NAMALWA (cell line): ENCODE measurements at places on chromosomes 4 and X.
A peak's percentile ranks its signal among the peaks of the same experiment; 100 is the strongest.

DNA sequence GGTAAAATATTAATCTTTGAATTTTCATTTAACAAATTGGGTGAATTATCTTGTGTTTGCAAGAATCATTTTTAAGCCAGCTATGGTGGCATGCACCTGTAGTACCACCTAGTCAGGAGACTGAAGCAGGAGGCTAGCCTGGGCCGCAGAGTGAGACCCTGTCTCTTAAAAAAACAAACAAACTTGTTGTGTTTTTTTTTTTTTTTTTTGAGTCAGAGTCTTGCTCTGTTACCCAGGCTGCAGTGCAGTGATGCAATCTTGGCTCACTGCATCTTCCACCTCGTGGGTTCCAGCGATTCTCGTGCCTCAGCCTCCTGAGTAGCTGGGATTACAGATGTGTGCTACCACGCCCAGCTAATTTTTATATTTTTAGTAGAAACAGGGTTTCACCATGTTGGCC is 2.2 kb downstream of the TXLNG start:
- no peak for DNase-seq

DNA sequence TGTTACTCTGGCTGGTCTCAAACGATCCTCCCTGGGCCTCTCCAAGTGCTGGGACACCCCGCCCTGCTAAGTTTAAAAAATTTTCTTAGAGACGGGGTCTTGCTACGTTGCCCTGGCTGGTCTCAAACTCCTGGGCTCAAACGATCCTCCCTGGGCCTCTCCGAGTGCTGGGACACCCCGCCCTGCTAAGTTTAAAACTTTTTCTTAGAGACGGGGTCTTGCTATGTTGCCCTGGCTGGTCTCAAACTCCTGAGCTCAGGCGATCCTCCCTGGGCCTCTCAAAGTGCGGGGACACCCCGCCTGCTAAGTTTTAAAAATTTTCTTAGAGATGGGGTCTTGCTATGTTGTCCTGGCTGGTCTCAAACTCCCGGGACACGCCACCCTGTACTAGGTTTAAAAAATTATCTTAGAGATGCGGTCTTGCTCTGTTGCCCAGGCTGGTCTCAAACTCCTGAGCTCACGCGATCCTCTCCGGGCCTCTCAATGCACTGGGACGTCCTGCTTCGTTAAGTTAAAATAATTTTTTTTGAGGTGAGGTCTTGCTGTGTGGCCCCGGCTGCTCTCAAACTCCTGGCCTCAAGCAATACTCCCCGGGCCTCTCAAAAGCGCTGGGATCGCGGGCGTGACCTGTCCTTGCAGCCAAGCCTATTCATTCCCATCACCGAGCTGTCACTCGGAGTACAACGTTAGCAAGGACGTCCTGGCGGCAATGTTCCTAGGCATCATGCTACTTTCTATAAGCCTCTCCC is 1.1 kb downstream of the SLC25A6 start:
- no peak for DNase-seq

DNA sequence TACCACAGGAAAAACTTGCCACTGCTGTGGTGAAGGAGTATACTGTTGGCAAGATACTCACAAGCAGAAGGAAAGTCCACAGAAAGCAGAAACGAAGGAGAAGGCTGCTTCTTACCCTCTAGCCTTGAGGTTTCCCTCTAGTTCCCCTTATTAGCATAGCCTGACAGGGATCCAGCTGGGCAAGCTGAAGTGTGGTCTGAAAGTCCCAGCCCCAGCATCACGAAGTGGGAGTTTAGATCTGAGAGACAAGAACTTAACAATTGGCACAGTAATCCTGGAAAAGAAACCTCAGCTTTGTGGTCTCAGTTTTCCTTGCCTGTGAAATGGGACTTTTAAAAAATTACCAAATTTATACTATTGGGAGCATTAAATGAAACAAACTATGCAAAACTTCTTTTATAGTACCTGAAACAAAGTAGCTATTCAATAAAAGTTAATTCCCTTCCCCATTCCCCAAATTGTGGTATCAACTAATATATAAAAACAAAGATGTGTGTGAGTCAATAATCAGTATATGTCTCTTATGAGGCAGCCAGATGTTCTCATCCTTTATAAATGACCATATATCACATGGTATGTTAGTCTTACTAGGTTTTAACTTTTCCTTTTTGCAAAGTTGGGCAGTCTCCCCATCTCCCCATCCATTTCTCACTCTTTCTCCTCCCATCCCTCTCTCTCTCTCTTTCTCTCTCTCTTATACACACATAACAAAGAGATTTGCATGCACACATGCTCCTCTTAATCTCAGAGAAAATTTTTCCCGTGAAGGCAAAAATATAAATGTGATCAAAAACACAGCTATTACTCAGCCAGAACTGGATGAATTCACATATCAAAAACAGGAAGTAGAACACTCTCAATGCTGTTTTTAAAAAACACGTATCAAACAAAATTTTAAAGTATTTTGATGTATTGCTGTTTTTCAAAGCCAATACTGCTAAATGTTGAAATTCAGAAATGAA is 57.8 kb downstream of the SCFD2 start:
- DNase-seq: no peak

DNA sequence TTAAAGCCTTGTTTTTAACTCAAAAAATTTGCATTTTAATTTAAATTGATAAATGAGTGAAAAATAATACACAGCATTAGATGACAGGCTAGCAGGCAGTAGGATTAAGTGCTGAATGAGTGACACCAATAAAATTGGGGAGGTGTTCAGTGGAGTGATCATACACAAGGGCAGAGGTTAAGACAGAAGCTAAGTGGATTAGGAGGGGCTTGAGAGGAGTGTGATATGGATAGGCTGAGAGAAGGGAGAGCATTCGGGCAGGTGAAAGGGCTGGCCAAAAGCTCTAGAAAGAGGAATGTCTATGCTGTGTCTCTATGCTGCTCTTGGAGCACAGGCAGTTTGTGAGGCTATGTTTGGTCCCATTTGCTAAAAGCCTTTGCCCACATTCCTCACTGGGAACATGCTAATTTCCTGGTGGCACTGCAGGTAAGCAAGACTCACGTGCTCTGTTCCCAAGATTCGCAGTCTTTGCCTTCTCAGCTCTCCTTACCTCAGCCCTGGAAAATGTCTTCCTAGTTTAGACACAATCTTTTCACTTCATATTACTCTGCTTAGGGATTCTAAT is 52.8 kb upstream of the CCSER1 start:
- no peak for DNase-seq

- DNase-seq: peak; percentile 49
Observed at GRCh38 chr4:84578540-84579402, 4.2 kb upstream of the CDS1 start.

DNA sequence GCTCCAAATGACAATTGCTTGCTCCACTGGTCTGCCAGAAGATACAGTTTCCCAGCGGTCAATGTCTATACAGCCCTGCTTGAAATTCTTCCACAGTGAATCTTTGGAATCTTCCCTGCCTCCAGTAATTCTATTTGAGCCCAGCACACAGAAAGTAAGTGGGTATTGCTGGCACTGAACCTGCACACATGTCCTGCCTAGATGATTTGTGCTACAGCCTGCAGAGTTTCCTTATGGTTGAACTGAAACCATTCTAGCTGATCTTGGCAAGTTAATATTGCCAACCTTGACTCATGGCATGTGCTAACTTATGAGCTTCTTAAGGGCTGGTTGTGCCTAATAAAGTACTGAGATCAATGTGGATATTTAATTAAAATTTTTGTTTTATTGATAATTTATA is 553.8 kb upstream of the GNPDA2 start:
- DNase-seq: no peak

DNA sequence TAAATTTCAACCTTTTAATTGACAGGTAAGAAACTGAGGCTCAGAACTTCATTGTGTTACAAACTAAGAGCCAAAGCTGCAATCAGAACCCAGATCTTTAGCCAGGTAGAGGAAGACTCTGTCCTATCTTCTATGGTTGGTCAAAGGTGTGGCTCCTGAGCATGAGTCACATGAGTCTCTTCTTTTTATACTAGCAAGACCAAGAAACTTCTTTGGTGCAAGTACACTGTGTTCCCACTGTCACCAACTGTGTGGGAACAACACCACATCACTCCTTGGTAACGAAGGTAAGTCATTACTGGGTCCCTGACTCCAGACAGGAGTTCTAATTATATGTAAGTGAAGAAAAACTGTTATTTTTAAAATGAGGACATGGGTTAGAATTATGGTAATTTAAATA is 290.1 kb downstream of the INPP4B start:
- DNase-seq: no peak

GRCh38 chr4:2172161-2172560 is 69.8 kb downstream of the HAUS3 start:
- DNase-seq: no peak

GRCh38 chr4:25028851-25029250 is 1.9 kb downstream of the LGI2 start:
- no peak for DNase-seq

DNA sequence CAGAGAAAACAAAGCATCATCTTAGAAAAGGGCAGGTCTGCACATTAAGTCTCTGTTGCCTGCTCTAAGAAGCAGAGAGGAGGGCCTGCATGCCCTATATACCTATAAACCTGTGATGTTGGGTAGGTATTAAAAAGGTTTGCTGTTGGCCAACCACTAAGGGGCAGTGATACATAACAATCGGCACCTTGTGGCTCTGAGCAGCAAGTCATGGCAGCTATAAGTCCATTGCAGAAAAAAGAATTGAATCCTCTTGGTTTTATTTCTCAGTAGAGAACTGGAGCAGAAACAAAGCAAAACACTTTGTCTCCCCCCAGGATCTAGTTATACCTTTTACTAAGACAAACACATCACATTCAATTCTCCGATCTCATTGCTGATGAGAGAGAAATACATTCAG is 1364.4 kb downstream of the STIM2 start:
- DNase-seq: peak; percentile 37
